ENCODE measurements at places on chromosomes 13 and 19. TPM values are rescaled to one million over a fixed set of nuclear protein-coding genes. Genes with fewer than 3 reads are reported as not detected.

The OR7C1 gene
- not detected for total RNA-seq

The CD37 gene
- total RNA-seq = 317 TPM

The LIN7B gene
- 6.0 TPM for total RNA-seq

The DNASE2 gene
- 30.0 TPM for total RNA-seq

The LSM7 gene
- total RNA-seq = 131 TPM

The PRKCG gene
- 0.20 TPM for total RNA-seq

The TMPRSS9 gene
- total RNA-seq = not detected

The MYH14 gene
- total RNA-seq = not detected

The PSG11 gene
- total RNA-seq = not detected

The TEX29 gene
- total RNA-seq = 0.50 TPM

The TJP3 gene
- 6.0 TPM for total RNA-seq

The SLC7A9 gene
- not detected for total RNA-seq

Measured in activated naive CD4-positive, alpha-beta T cell treated with anti-CD3 and anti-CD28 coated beads, Interleukin-2, amount 10 ng/mL, durations not matched to agents 5 hours and 36 hours (primary cell).